ENCODE measurements at places on chromosomes 7 and 10.

GRCh38 chr7:140458201-140458600, 21.1 kb downstream of the MKRN1 start:
- no peak for DNase-seq

DNA sequence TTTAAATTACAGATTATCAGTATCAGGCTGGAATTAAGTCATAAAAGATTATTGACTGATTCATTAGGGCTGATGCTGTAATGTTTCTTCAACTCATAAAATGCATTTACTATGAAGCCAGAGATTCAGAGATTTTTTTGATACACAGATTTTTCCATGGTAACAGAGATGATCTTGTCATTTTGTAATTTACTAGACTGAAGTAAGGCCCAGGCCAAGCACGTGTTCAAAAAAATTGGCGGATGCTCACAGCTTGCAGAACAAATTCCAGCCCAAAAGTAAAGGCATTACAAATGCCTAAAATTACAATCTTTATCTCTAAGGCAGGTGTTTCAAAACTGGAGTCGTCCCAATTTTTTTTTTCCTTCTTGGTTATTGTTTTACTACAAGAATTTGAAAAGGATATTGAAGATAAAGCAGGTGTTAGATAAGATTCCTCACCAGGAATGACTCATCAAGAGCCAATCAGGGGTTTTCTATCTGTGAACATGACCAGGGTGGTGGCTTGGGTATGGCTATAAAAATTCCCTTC, 78.4 kb upstream of the MEOX2 start:
- DNase-seq, result no peak

DNA sequence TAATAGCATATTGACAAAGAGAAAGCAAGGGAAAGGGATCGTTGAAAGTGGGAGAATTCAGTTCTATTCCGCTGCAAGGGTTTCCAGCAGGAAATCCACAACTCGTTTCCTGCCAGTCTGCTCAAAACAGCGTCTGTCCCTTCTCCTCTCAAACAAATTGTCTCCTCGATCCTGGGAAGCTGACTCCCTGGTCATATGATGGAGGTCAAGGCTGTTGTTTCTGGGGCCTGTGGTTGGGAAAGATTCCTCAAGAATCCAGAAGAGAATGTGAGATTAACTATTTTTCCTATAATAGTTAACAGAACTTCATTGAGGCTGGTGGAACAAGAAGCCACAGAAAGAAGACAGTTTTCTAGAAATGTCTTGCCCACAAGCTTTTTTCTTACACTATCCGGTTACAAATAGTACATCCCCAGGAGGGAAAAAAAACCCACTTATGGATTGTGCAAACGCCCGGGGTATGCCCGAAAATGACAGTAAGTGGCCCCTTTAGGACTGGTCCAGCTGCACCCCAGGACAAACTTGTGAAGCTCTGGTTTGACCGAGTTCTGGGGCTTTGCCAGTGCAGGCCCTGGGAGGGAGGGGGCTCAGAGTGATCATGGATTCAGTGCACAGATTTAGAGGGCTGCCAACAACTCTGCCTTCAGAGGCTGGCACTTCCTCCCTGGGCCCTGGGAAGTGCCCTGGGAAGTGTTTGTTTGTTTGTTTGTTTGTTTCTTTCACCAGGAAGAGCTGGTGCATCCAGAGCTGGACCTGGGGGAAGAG, 49.4 kb upstream of the CTBP2 start:
- DNase-seq, result peak; percentile 17

DNA sequence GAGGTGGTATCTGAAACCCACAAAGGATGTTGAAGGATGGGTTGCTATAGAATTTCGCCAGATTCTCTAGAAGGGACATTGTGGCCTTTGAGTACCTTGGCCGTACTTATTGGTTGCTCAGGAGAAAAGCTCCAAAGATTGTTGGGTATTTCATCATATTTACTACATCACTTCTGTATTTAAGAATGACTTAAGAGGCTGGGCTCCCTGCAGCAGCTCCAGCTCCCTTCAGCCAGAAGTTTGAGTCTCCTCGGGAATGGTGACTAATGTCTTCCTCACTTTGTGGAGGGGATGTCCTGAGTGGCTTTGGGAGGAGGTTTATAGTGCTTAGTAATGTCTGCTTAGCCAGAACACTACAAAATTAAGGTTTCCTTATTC, 18.1 kb downstream of the MINDY4 start:
- DNase-seq, result no peak

DNA sequence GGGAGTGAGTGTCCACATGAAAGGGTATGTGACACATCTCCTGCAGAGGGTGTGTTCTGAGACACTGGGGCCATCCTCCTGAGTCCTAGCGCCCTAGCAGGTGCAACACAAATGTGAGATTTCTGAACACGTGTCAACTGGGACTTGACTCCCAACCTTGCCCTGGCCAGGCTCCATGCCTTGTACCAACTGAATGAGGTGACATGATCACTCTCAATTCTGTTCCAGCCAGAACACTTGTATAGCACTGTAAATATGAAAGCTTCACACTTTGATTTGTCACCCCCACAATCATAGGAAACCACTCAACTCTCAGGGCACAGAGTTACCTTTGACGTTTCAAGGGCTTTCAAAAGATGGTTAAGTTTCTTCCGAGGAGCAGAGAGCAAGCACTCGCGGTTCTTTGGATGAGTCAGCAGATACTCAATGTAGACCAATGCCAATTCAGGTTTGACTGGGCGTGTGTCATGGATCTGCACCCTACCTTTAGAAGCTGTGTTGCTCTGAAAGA, 48.6 kb downstream of the NCAPG2 start:
- DNase-seq, result no peak

DNA sequence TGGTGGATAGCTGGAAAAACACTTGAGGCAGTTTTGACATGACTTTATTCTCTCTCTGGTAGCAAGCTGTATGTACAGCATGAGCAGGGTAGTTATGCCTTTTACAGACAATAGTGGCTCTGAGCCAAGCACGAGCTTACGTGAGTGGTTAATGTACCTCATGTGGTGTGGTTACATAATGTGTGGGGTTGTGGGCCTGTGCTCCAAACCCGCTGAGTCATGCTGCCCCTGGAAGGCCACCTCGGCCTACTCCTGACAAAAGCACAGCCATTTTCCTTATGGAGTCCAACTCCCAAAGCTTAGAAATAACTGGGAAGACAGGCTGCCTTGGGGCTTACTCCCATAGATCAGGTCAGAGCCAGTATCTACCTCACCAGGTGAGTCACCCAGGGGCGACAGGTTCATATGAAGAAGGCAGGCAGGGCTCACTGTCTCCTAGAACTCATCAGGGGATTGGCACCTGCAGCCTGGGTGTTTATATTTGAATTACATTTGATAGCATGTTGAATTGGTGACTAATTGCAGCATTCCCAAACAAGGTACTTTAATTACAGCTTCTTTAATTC, 404.5 kb downstream of the ADRA2A start:
- DNase-seq, result no peak

DNA sequence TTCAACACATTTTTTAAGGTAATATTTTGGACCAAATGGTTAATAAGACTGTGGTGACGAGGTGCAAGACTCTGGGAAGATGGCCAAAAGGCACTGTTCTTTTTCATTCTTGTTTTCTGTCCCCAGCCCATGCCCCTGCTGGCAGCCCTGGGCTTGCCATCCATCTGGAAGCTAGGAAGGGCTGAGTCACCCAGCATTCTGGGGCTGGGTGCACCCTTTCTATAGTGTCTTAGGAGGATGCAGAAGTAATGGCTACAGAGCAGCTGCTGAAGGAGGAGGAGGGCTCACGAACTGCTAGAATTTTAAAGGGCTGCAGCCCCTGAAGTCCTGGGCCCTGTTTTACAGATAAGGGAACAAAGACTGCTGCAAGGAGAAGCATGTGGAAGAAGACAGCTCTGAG, 42.8 kb upstream of the ZNF32 start:
- DNase-seq, result no peak

DNA sequence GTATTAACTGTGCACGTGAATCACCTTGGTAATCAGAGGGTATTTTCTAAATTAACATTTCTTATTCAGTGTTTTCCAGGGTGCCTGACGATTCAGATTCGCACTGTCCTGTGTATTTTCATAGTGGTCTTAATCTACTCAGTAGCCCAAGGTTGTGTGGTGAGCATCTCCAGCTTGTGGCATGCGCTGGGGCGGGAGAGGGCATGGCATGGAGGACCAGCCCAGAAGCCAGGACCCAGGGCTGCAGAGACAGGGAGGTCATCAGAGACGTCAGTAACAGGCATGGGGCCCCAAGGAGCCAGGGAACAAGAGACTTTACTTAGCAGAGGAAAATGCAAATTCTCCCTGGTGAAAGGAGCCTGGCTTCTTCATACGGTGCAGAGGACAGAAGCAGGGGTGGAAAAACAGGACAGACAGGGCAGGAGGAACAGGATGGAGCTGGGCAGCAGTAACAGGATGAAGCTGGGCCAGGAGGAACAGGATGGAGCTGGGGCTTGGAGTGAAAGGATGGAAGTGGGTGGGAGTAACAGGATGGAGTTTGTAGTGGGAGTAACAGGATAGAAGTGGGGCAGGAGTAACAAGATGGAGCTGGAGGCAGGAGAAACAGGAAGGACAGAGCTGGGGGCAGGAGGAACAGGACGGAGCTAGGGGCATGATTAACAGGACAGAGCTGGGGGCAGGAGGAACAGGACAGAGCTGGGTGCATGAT, 110.9 kb downstream of the ADCY1 start:
- no peak for DNase-seq

GRCh38 chr7:1228545-1229201, 4.0 kb upstream of the UNCX start:
- no peak for DNase-seq

- DNase-seq, result no peak
These were observed 367.9 kb upstream of the MBL2 start for GRCh38 chr10:53140506-53140905.

DNA sequence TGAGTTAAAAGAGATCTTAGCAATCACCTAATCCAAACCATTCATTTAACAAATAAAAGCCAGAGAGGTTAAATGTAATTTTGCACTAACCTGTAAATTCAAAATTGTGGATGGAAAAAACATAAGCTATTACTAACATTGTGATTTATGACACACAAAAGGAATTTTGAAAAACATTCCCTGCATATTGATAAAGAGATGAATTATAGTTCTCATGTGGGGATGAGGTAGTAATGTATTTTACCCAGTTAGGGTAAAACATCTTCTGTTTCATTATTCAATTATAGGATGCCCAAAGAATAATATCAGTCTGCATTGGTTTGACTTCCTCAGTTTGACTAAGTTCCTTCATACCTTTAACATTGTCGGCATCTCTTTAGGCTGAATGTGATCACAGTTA, 561.3 kb downstream of the PHTF2 start:
- DNase-seq, result no peak

DNA sequence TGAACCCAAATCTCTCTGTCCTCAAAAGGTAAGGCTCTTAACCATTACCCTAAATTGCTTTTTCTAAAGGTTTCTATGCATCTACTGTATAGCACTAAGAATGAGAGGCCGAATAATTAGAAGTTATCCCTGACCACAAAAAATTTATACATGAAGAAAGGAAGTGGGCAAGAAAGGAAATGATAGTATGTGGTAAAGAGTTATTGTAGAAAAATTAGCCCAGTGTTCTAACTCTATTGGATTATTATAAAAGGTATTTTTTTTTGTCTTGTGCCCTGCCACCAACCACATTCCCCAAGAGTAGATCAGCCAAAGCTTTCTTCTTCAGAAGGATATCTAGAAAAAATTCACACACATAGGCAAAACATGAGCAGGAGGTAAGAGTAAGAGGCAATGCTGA, 45.4 kb downstream of the DKK1 start:
- DNase-seq, result no peak

DNA sequence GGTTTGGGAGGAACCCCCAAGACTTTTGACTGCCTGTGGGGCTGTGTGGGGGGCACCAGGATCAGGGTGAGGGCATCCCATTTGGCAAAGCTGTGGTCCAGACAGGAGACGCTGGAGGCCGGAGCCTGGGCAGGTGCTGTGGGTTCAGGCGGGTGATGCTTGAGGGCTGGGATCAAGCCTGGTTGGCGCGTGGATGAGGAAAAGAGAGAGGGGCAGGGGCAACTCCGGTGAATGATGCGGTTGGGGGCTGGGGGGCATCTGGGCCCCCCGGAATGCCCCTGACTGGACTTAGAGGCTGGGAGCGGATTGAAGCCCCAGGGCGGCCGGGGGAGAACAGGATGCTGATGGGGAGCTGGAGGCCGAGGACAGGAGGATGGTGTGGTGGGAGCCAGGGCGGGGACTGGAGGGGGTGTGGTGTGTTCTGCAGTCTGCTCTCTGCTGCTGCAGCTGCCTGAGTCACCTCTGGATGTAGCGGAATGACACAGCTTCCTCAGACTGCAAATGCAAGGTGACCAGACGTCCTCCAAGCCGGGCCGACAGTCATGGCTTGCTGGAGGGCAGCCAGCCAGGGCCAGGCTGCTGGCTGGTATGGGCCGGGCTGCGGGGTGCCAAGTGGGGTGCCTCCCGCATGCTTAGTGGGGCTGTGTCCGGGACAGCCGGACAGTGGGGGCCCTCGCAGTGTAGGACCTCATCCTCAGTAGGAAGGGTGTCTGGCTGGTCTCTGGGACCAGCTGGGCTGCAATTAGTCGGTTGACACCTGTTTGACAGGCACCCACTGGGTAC, 3.2 kb downstream of the MAFK start:
- no peak for DNase-seq

GRCh38 chr7:30521532-30521931, 16.9 kb upstream of the GGCT start:
- DNase-seq, result no peak

Data from substantia nigra (tissue), 51 donors.